ENCODE measurements at places on chromosomes 1 and 21.

DNA sequence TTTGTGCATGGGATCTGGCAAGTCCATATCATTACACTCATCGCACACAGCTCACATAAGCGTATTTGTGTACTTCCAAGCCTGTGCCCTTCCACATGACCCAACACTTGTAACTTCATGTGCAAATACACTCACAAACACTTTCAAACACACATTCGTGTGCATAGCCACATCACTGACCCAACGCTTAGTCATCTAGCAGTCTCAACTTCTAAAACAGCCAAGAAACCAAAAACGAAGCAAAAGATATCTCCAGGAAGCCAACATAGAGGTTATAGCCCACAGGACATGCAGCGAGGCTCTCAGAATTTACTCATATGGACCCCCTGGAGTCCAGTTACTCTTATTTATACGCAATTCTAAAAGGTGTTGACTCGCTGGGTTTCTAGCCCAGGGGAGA, 10.9 kb upstream of the GOLT1A start:
- no peak for DNase-seq

DNA sequence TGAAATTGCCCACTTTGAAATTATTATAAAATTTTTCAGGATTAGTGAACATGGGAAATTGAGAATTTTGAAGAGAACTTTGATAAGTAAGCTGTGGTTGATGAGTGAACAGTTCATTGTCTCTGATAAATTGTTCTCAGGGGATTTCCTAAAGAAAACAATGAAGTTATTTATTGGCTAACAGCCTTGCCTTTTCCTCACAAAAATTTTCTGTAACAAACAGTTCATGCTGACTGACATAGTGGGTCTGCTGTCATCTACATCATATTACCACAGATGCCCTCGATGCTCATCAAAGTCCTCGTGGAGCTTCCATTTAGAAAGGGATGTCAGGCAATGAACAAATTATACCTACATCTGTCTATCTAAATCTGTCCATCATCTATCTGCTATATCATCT, 113.4 kb downstream of the PTBP2 start:
- DNase-seq = no peak

DNA sequence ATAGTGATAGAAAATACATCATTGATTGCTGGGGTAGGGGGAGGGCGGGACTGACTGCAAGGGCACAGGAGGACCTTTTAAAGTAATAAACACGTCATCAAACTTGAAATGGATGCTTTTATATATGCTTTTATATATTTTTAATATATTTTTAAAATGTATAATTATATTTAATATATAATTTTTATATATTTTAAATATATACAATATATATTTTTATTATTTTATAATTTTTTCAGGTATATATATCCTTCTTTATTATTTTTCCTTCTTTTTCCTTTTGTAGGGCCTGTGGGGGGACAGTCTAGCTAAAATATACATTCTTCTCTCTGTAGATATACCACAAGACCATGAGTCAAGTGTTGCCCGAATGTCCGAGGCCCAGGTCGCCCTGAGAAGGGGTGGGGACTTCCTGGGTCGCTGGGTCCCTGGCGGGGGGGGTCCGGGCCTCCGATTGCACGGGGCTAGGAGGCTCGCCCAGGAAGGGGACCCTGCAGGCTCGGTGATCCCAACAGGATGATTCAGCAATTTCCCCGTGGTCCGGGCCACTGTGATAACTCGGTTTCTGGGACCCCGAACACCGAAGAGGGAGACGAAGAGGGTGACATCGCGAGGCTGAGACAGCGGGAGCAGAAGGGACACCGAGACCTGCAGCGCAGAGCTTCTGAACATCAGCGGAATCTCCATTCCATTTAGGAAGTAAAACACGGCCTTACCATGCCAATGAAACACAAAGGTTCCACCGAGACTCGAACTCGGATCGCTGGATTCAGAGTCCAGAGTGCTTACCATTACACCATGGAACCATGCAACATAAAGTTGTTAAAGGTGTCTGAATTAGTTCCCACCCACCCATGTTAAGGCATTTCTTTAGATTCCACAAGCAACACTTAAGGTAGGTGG, 112.5 kb upstream of the NBPF11 start:
- DNase-seq = peak; percentile 26

DNA sequence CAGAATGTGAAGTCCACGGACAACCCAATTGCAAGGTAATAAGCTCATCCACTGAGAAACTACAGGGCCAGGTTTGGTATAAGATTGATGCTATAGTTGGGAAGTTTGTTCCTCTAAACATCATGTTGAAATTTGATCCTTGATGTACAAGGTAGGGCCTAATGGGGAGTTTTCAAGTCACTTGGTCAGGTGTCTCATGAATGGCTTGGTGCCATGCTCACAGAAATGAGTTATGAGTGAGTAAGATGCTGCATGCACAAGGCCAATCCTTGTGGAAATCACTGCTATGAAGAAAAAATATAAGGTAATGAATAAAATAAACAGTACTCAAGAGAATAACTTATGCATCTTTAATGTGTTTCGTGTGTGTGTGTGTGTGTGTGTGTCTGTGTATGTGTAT, 1891.2 kb downstream of the NCAM2 start:
- no peak for DNase-seq

DNA sequence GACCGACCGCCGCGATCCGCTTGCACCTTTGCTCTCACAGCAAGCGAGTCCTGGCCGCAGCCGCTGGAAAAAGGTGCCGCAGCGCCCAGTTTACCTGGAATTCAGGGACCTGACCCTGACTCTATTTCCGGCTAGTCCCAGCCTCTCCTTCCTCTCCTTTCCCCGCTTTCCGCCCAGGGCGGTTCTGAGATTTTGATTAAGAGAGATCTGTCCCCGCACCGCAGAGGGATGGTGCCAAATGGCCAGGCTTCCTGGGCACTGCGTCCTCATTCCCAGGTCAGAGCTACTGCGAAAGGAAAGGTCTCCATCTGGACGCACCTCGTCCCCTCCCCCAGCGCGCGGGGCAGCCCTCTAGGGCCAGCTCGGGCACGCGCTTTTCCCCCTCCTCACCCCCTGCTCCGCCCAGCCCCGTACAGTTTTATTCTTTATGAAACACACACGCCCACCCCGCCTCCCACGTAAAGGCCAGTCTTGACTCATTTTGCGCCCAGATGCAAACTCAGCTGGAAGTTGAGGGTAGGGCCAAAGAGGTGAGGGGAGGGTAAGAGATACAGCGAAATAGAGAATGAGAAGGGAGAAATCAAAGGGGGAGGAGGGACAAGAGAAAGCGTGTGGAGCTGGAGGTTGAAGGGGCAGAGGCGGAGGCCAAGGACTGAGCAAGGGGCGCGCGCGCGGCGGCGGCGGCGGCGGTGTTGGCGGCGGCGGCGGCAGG, 411.8 kb upstream of the ESRRG start:
- DNase-seq = no peak

DNA sequence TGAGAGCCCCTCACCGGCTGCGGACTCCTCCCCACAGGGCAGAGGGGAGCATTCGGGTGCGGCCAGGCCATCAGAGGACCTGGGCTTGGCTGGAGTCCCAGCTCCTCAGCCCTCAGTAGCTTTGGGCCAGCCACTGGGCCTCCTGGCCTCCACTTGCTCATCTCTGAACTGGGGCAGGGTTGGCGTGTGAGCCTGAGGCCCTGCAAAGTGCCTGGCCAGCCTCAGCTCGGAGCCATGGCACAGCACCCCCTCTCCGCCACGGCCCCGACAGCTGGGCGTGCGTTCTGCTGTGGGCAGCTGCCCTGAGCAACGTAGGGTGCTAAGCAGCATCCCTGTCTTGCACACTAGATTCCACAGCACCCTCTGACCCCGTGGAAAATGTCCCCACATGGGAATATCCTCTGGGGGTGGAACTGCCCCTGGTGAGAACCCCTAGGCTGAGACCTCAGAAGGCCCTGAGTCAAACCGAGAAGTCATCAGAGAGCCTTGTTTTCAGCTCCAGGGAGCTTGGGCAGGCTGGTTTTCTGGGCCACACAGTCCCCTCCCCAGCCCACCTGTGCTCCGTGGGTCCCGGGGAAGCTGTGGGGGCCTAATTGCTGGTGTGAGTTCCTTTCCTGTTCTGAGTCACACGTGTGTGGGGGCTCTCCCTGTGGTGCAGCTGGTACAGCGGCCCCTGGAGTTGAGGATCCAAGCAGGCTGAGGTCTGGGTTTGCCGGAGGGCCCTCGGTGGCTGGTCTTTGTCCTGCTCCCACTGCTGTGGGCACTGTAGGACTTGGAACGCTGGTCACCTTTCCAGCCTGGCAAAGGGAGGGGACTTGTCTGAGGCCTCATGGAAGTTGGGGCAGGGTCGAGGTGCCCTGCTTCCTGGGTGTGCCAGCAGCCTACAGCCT, 24.5 kb downstream of the TP73 start:
- DNase-seq = no peak

DNA sequence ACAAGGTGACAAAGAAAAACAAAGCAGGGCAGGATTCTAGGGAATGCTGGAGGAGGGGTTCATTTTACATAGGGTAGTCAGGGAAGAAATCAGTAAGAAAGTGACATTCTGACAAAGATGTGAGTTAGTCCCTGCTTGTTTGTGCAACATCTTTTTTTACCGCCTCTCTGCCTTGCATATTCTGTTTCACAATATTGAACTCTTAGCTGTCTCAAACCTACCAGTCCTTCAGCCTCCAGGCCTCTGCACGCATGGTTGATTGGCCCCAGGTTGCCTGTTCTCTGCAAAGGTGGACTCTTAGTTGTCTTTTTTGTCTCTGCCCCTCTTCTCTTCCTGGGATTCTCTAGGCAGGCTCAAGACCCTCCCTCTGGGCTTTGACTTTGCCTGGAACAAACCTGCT, 152.2 kb upstream of the RUNX1 start:
- no peak for DNase-seq

GRCh38 chr1:108703939-108704338, 8.8 kb upstream of the FNDC7 start:
- DNase-seq = peak; percentile 30

GRCh38 chr1:35298464-35298863, 30.0 kb downstream of the ZMYM4 start:
- peak; percentile 18 for DNase-seq

GRCh38 chr1:54837002-54837853, 36.1 kb upstream of the TTC22 start:
- DNase-seq = no peak

GRCh38 chr21:15514073-15514946, 215.5 kb upstream of the USP25 start:
- peak; percentile 50 for DNase-seq

- DNase-seq = no peak
Observed at GRCh38 chr1:97038410-97038809, 316.8 kb downstream of the PTBP2 start.

DNA sequence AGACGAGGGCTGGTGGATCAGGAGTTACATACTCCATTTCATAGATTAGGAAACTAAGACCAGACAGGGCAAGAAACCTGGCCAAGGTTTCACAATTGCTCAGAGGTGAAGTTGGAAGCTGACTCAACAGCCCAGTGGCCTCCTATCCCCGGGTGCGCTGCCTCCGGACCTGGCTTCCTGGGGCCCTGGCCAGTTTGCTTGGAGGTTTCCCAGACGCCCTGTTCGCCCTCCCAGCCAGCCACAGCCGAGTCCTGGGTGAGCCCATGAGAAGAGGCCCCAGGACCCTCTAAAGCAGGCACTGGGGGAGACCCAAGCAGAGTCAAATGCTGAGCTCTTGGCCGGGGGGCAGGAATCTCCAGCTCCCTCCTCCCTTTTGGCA, 180.1 kb downstream of the ZBTB18 start:
- no peak for DNase-seq

GRCh38 chr1:61782771-61783170, 40.5 kb downstream of the PATJ start:
- DNase-seq = peak; percentile 23

DNA sequence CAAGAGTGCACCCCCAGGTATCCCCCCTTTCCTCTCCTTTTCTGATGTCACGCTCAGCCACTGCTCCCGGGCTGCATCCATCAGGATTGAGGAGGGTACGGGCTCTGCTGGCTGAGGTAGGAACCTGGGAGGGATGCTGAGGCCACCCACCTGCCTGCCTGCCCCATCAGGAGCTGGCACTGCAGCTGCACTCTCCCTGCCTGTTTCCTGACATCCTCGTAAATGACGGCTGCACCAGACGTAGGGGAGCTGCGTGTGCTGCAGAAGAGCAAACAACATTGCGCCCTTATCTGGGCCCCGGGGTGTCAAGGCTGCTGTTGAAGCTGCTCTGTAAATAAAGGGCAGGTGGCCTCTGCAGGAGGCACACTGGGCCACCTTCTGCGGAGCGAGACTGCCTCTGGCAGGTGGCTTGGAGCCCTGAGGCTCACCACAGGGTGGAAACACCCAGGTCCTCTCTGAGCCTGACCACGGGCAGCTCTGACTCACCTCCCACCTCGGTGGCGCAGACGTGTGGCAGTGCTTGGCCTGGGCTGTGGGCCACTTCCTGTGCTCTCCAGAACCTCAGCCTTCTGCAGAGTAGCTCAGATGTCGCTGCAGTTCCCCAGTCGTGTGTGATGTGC, 30.9 kb downstream of the SNAP47 start:
- DNase-seq = peak; percentile 65
